ENCODE measurements at places on chromosomes 4 and X.

DNA sequence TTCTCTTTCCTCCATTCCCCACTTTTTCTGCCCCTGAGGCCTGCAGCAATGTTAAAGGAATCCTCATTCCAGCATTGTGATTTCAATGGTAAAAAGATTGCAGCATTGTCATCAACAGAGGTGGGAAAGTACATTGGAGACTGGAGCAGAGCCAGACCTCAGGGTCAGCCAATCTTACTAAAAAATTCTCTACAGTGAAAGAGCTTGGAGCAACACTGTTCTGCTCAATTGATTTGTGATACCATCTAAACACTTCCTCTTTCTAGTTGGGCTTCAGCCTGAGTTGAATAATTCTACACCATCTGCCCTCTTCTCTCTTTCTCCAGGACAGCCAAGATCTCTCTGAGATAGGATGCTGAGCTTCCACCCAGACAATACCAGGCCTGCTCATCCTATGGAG, 176.5 kb downstream of the AR start:
- H3K4me1 ChIP-seq = no peaks in the 10 kb centered on the region
- no peak overlapping the region for H3K27ac ChIP-seq
- H3K36me3 ChIP-seq = no peaks in the 10 kb centered on the region
- no peak for DNase-seq
- no peak overlapping the region for H3K4me3 ChIP-seq

GRCh38 chr4:71009890-71010588, 16.6 kb downstream of the DCK start:
- H3K27me3 ChIP-seq = no peaks in the 10 kb centered on the region
- peak; percentile 15 for DNase-seq
- H3K4me3 ChIP-seq = peak overlapping the region; percentile 31
- H3K36me3 ChIP-seq = peaks cover 9% of the 10 kb centered on the region

DNA sequence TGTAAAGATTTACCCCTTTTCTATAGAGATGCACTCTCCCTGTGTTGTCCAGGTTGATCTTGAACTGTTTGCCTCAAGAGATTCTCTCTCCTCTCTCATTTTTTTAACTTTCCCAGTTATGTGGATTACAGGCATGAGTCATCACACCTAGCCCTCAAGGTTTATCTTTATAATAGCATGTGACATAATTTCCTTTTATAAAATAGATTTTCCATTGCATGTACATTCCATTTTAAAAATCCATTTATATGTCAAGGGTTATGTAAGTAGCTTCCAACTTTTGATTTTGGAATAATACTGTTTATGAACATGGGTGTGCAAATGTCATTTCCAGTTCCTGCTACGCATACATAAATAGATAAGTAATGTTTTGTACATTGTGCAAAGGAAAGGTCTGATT, 20.6 kb downstream of the ZNF721 start:
- H3K27me3 ChIP-seq = no peaks in the 10 kb centered on the region
- no peak for DNase-seq
- H3K4me1 ChIP-seq = peaks cover 35% of the 10 kb centered on the region

- H3K27me3 ChIP-seq = no peaks in the 10 kb centered on the region
- peaks cover 10% of the 10 kb centered on the region for H3K36me3 ChIP-seq
- peak overlapping the region; percentile 97 for H3K4me3 ChIP-seq
- peak; percentile 57 for DNase-seq
- peak overlapping the region; percentile 79 for H3K27ac ChIP-seq
Observed at GRCh38 chrX:44871931-44872820, 812 bp upstream of the KDM6A start.

GRCh38 chrX:23826653-23827052, 43.7 kb downstream of the SAT1 start:
- no peaks in the 10 kb centered on the region for H3K4me1 ChIP-seq
- DNase-seq = no peak
- H3K27me3 ChIP-seq = peaks cover 18% of the 10 kb centered on the region
- H3K36me3 ChIP-seq = no peaks in the 10 kb centered on the region

DNA sequence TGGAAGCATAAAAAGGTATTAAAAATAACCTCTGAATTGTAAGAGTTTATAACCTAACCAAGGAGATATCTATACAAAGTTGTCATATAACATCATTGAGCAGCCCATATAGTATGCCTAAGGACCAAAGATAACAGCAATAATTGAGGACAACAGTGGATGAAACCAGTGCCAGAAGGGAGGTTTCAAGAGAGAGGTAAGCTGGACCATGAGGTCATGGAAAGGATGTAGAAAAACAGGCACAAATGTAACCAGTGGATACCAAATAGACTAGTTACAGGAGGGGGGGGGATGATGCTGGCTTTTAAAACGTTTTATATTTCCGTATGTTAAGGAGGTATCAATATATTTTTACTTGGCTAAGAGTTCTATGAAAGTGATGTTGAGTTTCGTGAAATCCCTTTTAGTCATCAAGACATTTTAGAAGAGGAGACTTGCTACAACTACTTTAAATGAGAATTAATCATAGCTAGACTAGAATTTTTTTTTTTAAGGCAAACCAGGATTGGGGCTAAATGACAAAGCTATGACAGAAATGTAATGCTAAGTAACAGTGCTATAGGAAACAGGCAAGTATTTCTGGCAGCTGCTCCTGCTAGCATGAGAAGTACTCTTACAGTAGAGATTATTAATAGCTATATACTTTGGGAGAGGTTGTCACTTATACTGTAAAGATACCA, 161.1 kb downstream of the FBXW7 start:
- no peaks in the 10 kb centered on the region for H3K27me3 ChIP-seq
- H3K36me3 ChIP-seq = no peaks in the 10 kb centered on the region
- H3K4me1 ChIP-seq = peaks cover 21% of the 10 kb centered on the region
- H3K27ac ChIP-seq = no peak overlapping the region
- DNase-seq = no peak

- H3K27ac ChIP-seq = no peak overlapping the region
- H3K4me3 ChIP-seq = no peak overlapping the region
- no peaks in the 10 kb centered on the region for H3K4me1 ChIP-seq
Observed at GRCh38 chr4:149531861-149532260, 283.8 kb downstream of the IQCM start.

DNA sequence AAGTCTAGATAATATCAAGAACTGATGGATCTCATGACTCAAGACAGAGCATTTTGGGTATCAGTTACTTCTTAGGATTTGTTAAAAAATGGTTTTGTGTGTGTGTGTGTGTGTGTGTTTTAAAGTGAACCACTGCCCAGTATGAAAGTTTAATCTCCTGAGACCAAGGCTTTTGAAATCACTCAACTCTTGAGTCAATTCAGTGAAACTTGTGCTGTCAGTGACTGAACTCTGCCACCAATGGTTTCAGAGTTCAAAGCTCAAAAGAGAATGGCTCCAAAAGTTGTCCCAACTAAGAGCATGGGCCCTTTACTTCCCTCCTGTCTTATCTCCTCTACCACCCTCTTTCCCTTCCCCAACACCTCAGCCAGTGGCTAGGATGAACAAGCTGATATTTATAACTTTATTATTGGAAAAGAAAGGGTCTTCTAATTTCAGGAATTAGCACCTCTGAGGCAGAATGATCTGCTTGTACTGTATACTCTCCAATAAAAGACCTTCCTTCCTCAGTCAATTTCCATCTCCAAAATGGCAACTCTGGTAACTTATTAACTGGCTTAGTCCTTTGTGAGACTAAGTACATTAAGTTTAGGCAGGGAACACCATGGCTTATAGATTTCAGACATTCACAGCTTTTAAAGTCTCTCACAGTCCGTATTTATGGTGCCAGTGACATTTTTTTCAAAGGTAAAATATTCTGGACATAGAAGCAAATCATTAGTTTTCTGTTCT, 152.2 kb downstream of the REPS2 start:
- H3K27ac ChIP-seq = no peak overlapping the region
- peaks cover 28% of the 10 kb centered on the region for H3K27me3 ChIP-seq
- DNase-seq = no peak
- no peaks in the 10 kb centered on the region for H3K36me3 ChIP-seq

GRCh38 chr4:180923486-180923885, 1319.7 kb upstream of the TENM3 start:
- no peak overlapping the region for H3K4me3 ChIP-seq
- H3K27me3 ChIP-seq = no peaks in the 10 kb centered on the region
- no peaks in the 10 kb centered on the region for H3K4me1 ChIP-seq
- H3K27ac ChIP-seq = no peak overlapping the region
- H3K36me3 ChIP-seq = no peaks in the 10 kb centered on the region
- no peak for DNase-seq

DNA sequence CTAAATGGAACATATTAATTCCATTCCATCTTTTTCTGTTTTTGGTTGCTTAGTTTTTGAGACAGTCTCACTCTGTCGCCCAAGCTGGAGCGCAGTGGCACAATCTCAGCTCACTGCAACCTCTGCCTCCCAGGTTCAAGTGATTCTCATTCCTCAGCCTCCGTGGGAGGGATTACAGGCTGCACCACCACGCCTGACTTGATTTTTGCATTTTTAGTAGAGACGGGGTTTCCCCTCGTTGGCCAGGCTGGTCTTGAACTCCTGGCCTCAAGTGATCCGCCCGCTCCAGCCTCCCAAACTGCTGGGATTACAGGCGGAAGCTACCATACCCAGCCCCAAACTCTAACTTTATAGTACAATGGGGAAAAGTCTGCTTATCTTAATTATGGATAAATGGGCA, 11.2 kb downstream of the HNRNPD start:
- no peak for DNase-seq
- H3K4me1 ChIP-seq = peaks cover 90% of the 10 kb centered on the region
- peak overlapping the region; percentile 90 for H3K27ac ChIP-seq
- peak overlapping the region; percentile 46 for H3K4me3 ChIP-seq

DNA sequence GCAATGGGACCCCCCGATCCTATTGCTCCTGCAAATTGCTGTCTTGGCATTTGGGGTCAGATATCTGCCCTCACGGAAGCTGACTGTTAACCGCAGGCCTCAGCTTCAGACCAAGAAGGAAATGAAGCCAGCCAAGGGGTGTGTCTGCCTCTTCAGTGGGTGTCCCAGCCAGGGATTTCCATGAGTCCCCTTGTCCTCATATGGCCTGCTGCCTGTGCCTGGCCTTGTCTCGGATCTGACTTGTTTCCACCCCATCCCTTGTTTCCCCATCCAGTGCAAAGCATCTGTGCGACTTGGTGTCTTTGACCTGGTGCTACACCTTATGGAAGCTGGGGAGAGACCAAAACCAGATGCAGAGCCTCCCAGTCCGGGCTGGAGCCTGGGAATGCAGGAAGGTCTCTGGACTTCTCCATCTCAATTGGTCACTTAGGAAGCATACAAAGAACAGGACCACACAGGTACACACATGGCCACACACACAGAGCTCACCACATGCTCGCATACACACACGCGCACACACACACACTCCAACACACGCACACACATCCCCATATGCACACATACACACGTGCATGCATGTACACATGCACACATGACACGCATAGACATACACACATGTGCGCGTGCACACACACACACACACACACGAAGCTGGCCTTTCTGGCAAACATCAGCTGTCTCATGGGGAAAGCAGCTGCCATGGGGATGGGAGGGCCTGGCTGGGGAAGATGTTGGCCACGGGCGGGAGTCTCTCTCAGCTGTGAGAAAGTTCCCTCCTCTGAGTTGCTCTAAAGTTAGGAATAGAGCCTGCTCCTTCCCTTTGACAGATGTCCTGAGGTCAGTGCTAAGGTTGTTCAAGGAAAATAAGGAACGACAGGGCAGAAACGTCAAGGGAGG, 65.5 kb downstream of the CRMP1 start:
- DNase-seq = no peak
- H3K36me3 ChIP-seq = no peaks in the 10 kb centered on the region
- H3K4me1 ChIP-seq = peaks cover 11% of the 10 kb centered on the region
- no peak overlapping the region for H3K4me3 ChIP-seq
- H3K27me3 ChIP-seq = no peaks in the 10 kb centered on the region
- H3K27ac ChIP-seq = no peak overlapping the region

DNA sequence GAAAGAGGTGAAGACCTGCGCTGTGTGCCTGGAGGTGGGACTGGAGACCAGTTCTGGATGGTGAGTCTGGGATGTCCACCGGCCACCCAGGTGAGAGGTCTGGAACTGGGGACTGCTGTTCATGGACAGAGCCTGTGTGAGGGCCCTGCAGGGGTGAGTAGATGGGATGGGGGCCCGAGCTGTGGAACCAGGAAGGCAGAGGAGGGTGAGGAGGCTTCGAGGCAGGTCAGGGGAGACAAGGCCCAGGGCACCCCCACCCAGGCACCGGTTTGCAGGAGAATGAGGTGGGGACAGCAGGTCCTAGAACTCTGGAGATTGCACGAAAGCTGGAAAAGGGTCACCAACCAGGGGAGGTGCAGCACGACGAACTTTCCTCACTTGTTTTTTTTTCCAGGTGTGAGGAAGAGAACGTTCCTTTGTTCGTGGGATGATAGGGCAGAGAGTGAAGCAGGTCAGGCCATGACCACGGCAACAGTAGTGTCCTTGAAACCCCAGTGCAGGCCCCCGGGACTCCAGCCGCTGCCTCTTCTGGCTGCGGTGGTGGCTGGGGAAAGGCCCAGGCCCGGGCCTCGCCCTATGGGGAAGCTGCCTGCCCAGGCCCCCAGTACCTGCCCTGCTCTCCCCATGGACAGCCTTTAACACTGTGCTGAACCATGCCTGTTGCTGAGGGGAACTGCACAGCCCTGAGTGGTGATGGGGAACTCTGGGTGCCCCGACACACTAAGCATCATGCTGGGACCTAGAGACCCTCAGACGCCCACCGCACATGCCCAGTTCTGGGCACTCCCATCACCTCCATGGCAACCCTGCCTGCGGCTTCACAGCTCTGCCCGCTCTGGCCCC, 22.9 kb downstream of the TNIP2 start:
- H3K27me3 ChIP-seq = no peaks in the 10 kb centered on the region
- H3K4me1 ChIP-seq = no peaks in the 10 kb centered on the region
- no peak overlapping the region for H3K4me3 ChIP-seq
- H3K36me3 ChIP-seq = peaks cover 15% of the 10 kb centered on the region
- peak overlapping the region; percentile 26 for H3K27ac ChIP-seq

DNA sequence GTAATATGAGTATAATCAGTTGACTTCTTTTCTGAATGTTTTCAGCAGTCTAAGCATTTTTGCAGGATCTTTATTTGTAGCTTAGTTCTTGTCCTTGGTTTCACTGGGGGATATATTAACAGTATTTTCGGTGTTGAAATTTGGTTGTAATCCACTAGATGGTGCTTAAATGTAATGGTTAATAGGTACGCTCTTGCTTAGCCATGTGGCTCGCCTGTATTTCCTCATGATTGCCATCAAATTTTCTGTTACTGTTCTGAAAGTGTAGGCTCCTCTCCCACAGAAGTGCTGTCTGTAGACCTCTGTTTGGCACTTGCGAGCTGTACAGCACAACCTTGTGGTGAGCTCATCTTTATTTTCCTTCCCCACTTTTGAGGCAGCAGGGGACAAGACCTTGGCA, 3.9 kb upstream of the FAAH2 start:
- H3K27ac ChIP-seq = peak overlapping the region; percentile 51
- peaks cover 35% of the 10 kb centered on the region for H3K4me1 ChIP-seq
- peaks cover 20% of the 10 kb centered on the region for H3K27me3 ChIP-seq
- peak overlapping the region; percentile 72 for H3K4me3 ChIP-seq
- H3K36me3 ChIP-seq = no peaks in the 10 kb centered on the region
- DNase-seq = no peak
